ENCODE measurements at places on chromosomes 16 and 17.

- DNase-seq, result no peak
Observed at GRCh38 chr17:38710604-38710962, 5.5 kb downstream of the MLLT6 start.

GRCh38 chr16:86810062-86810461 lies 231.7 kb downstream of the FOXL1 start:
- no peak for DNase-seq

DNA sequence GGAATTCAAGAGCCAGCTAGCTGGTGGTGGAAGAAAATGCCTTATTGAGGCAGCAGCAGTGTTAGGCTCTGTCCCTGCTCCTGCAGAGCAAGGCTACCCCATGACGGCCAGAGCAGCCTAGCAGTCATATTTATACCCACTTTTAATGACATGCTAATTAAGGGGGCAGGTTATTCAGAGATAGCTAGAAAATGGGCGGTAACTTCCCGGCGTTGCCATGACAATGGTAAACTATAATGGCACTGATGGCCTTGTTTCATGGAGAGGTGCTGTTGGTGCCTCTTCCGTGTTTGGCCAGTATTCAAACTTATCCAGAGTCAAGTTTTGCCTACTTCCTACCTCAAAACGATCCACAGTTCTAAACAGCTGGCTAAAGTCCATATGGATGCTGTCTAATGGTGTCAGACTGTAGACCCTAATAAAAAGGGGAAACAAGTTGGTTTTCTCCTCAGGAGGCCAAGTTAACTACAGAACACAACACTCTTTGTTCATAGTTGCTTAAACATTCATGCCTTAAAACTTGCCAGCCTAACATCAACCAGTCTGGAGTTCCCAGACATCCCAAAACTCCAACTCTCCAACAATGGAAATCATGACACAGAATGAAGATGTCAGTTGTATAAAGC lies 3.7 kb upstream of the SCNN1B start:
- DNase-seq, result no peak

- no peak for DNase-seq
Observed at GRCh38 chr17:67243284-67243683, 1.7 kb downstream of the HELZ start.

DNA sequence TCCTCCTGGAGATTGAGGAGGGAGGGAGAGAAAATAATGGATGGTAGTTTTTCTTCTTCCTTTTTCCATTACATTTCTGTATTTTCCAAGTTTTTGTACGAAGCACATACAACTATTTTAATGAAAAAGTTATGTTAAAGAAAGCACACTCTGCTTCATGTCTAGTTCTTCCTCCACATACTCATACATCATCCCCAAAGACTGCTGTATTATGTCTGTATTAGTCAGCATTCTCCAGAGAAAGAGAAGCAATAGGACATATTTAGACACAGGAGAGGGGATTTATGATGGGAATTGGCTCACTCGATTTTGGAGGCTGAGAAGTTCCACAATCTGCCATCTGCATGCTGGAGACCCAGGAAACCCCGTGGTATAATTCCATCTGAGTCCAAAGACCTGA lies 10.1 kb upstream of the ACSM2A start:
- DNase-seq, result no peak

GRCh38 chr17:12789481-12790248 lies at the start of gene ARHGAP44:
Gene ARHGAP44, plus strand, starts transcription at chr17:12789498. Its CDS starts 341 bp downstream, at chr17:12789839.
- DNase-seq, result no peak

- DNase-seq, result no peak
Observed at GRCh38 chr17:46771561-46772474, 46.7 kb downstream of the WNT3 start.

DNA sequence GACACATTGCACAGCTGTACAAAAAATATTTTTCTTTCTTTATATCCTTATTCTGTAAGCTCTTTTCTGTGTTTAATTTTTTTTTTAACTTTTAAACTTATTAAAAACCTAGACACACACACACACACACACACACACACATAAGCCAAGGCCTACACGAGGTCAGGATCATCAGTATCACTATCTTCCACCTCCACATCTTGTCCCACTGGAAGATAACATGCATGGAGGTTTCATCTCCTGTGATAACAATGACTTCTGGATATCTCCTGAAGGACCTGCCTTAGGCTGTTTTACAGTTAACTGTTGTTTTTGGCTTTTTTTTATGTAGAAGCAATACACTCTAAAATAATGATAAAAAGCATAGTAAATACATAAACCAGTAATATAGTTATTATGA lies 71.2 kb downstream of the TNRC6C start:
- DNase-seq, result no peak

Data from non-pigmented ciliary epithelial cell (primary cell).